ENCODE measurements at places on chromosomes 6 and 20. TPM values are rescaled to one million over a fixed set of nuclear protein-coding genes. Genes with fewer than 3 reads are reported as not detected.

DNA sequence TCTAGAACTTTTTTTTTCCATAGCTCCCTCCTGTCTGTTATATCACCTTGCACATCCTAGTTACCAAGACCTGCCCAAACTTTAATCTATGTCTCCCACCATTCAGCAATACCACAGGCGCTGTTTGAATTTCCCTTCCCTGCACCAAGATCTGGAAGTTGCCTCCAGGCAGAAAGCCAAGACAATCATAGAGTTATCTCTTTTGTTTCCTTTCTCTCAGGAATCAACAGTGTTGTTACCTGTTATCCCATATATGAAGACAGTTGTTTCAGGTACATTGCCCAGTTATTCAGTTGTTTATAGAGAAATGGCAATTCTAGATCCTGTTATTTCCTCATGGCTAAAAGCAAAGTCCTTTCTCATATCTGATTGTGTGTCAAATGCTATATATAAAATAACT, 63.2 kb downstream of the PDSS2 start:
- DNase-seq = no peak

DNA sequence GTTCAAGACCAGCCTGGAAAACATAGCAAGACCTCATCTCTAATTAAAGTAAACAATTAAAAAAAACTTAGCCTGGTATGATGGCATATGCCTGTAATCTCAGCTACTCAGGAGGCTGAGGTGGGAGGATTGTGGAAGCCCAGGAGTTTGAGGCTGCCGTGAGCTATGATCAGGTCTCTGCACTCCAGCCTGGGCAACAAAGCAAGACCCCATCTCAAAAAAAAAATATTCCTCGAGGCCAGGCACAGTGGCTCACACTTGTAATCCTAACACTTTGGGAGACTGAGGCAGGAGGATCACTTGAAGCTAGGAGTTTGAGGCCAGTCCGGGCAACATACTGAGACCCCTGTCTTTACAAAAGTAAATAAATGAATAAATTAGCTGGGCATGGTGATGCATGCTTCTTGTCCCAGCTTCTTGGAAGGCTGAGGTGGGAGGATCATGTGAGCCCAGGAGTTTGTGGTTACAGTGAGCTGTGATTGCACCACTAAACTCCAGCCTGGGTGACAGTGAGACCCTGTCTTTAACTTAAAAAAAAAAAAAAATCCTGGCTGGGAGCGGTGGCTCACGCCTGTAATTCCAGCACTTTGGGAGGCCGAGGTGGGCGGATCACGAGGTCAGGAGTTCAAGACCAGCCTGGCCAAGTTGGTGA, 9.3 kb upstream of the C2 start:
- no peak for DNase-seq

- DNase-seq = peak; percentile 59
Measured at GRCh38 chr6:32192608-32193039, at the start of gene GPSM3. Gene GPSM3, minus strand, starts transcription at chr6:32192643. Its CDS starts 130 bp downstream, at chr6:32192513.

GRCh38 chr6:144406796-144407195, 121.7 kb downstream of the UTRN start:
- no peak for DNase-seq

AVP gene
- not detected for polyA plus RNA-seq

SEL1L2 gene
- not detected for polyA plus RNA-seq

GRCh38 chr20:58839474-58839874, 11.2 kb downstream of the GNAS-AS1 start:
- DNase-seq = no peak

PMEPA1 gene
- not detected for polyA plus RNA-seq

DNA sequence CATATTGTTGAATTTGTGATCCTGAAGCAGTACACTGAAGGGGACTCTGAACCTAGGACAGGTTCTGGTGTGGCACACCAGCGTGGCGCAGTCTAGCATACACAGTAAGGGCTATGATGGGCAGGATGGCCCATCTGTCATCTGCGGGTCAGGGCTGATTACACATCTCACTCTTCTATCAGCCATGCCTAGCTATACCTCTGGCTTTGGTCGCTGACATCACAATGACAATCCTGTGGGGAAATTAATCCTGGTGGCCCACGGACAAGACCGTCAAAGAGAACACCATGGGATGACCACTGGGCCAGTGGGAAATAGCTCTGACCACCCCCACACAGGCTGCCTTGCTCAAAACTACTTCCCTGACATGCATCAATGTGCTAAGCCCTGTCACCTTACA, 2.8 kb downstream of the SNHG17 start:
- no peak for DNase-seq

DNA sequence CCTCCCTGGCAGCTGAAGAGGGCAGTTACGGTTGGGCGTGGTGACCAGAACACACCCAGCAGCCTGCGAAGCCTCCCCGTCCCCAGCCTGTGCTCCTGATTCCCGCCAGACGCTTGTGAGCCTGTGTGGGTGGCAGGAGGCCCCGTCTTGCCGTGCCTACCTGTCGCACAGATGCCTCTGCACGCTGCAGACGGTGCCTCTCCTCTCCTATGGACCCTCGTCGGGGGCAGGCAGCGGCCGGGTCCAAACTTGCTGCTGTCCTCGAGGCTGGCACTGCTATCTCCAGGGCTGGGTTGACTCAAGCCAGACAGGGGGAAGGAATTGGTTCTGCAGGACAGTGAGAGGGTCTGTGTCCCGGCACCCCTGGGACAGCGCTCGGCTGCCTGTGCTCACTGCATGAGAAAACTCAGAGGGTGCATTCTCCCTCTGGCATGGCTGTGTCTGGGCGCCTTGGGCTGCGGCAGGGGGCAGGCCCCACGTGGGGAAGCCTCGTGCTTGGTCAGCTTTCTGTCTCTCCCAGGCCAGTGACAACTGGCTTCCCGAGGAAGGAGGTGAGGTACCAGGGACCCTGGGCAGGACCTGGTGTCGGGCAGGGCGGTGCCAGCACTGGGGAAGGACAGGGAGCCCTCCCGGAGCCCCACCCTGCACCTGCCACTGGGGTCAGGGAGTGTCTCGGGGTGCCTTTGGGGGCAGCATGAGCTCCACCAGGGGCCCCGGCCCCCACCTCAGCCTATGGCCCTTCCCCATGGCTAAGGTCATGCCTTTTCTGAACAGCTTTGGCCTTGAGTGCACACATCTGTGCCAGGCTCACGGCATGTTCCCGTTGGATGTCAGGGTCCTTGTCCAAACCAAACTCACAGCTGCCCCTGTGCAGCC, 127.5 kb downstream of the TAF4 start:
- no peak for DNase-seq

IL17A gene
- not detected for polyA plus RNA-seq

ADGRF5 gene
- polyA plus RNA-seq = not detected

DNA sequence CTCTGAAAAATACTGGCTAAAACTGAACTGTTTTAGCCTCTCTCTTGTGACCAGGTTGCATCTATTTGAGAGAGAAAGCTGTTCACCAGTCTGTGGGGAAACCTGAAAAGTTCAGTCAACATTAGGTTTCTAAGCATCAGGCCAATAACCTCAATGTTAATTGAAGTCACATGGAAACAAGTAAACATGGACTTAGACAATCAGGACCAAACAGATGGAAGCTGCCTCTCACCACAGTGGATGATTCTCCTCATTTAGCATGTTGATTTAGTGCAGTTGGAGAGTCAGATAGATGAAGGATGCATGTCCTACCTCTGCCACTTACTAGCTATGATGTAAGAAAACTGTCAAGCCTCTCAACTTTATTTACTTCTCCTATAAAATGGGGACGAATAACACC, 18.2 kb downstream of the SCGN start:
- DNase-seq = no peak

LAMA2 gene
- polyA plus RNA-seq = 0.14 TPM

ZNF165 gene
- 5.0 TPM for polyA plus RNA-seq

LY6G6D gene
- polyA plus RNA-seq = not detected

- DNase-seq = no peak
Measured at GRCh38 chr6:99711925-99712324, 105.3 kb downstream of the PRDM13 start.

DNA sequence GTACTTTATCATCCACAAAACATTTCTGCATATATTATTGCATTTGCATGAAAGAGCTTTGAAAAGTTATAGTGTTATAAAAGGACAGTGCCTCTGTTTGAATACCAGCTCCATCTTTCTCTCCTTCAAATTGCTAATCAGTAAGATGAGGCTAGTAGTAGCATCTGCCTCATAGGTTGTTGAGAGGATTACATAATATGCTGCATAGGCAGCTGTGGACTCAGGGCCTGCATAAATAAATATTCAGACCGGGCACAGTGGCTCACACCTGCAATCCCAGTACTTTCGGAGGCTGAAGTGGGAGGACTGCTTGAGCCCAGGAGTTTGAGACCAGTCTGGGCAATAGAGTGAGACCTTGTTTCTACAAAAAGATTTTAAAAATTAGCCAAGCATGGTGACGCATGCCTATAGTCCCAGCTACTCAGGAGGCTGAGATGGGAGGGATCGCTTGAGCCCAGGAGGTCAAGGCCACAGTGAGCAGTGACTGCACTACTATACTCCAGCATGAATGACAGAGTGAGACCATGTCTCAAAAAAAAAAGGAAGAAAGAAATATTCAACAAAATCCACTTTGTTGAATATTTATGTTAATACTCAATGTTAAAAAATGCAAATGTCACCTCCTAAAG, 18.3 kb upstream of the SEC63 start:
- DNase-seq = no peak

- DNase-seq = no peak
Measured at GRCh38 chr20:34013554-34013953, 19.8 kb downstream of the RALY start.

- DNase-seq = no peak
Measured at GRCh38 chr6:151551223-151551857, 57.5 kb downstream of the CCDC170 start.

GRCh38 chr6:30837432-30837831, 46.9 kb upstream of the DDR1 start:
- DNase-seq = no peak

DNA sequence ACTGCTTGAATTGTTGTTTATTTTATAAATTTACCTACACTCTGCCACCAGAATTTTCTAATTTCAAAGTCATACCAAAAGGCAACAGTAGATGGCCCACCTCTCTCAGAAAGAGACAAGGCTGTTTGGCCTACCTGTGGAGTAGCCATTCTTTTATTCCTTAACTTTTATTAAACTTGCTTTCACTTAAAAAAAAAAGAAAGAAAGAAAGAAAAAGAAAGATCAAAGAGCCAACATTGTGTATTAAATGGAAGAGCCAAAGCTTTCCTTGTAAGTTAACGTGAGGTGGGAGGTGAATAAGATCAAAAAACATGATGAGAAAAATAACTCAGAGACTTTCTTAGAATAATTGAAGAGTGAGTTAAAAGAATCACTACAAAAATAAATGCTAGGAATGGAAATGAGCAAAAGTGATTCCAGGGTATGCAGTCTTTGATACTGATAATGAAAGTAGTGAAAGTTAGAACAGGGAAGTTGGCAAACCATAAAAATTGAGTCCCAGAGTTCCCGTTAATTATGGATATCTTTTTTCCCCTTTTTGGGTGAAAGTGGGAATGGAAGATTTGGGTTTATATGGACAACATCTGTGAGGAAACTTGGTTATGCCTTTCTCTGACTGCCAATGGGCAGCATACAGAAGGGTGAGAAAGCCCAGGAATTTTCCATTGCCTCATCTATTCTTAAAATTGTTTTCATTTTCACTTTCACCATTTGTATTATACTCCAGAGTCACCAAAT, 35.9 kb upstream of the MYB start:
- no peak for DNase-seq

- no peak for DNase-seq
Measured at GRCh38 chr6:81792826-81793225, 40.3 kb upstream of the TENT5A start.

GRCh38 chr20:62820208-62820961, 3.5 kb downstream of the COL9A3 start:
- DNase-seq = no peak

SPATA2 gene
- polyA plus RNA-seq = 8.4 TPM

- peak; percentile 16 for DNase-seq
Measured at GRCh38 chr6:138577151-138577915, 78.0 kb upstream of the NHSL1 start.

DNA sequence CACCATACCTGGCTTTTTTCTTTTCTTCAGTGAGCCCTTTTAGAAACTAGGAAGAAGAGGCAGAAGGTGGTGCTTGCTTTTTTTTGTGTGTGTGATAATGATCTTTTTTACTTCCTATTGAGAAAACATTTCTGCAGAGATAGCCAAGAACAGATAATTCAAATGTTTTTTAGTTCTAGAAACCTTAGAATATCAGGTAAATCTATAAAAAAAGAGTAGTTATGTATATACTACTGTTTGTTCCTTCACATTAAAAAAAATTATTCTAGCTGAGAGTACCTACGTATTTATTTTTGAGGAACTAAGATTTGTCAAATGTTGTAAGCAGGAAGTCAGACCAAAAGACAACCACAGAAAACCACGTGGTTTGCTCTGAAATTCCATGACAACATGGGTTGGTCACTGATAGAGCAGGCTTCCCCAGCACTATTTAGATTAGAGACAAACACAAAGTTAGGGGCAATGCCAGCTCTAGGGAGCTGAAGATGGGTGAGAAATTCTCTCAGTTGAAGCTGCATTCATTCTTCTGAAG, 12.8 kb downstream of the STK4 start:
- peak; percentile 82 for DNase-seq

GRCh38 chr20:62276439-62276838, 26.4 kb upstream of the ADRM1 start:
- no peak for DNase-seq

ARHGAP18 gene
- 29.0 TPM for polyA plus RNA-seq

DNA sequence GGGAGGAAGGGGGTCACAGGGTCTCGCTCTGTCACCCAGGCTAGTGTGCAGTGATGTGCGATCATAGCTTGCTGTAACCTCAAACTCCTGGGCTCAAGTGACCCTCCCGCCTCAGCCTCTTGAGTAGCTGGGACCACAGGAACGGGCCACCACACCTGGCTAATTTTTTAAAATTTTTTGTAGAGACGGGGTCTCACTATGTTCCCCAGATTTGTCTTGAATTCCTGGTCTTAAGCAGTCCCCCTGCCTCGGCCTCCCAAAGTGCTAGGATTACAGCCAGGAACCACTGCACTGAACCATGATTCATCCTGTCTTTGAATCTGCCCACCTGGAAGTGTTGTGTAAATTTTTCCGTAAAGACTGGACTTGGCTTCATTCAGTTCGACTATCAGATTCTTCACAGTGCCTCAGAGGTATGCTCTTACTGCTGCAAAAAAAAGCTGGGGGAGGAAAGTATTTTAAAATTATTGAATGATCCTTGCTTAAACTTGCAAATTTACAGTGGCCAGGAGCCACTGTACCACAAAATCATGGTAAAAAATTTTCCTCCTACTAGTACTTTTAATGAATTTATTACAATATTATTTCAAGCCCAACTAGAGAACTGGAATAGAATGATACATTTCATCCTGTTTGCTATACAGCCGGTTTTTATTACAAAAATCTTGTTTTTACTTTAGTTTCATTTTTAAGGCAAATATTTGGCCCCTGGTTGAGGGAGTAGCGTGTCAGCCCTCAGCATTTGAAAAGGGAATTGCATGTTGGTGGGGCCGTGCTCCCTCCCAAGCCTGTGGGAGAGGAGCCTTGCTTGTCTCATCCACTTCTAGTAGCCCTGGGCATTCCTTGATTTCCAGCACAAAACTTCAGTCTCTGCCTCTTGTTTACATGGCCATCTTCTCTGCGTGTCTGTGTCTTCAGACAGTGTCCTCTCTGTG, 202.5 kb upstream of the SGK1 start:
- DNase-seq = no peak

GRCh38 chr6:129212081-129212480, 329.1 kb downstream of the LAMA2 start:
- DNase-seq = no peak

GMDS gene
- 26.0 TPM for polyA plus RNA-seq
